NCI-H2081 (cell line): ENCODE measurements at places on chromosomes 7 and 10.

- no peak for DNase-seq
These were observed 431.9 kb downstream of the TNS3 start for GRCh38 chr7:47149971-47150370.

DNA sequence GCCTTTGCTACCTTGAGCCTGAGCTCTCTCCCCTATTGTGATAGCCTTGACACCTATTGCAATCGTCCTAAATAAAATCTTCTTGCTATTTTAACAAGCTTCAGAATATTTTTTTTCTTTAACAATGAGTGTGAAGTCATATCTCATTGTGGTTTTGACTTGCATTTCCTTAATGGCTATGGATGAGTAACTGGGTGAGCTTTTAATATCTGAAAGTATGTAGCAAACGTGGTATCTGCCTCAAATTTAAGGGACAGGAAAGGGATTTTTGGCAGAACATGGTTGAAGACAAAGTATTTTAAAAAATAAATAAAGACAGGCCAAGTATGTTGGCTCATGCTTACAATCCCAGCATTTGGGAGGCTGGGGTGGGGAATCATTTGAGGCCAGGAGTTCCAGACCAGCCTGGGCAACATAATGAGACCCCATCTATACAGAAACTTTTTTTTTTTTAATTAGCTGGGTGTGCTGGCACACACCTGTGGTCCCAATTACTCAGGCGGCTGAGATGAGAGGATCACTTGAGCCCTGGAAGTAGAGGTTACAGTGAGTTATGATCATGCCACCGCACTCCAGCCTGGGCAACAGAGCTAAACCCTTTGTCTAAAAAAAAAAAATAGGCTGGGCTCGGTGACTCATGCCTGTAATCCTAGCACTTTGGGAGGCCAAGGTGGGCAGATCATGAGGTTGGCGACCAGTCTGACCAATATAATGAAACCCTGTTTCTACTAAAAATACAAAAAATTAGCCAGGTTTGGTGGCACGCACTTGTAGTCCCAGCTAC, 319.3 kb upstream of the NRP1 start:
- no peak for DNase-seq

DNA sequence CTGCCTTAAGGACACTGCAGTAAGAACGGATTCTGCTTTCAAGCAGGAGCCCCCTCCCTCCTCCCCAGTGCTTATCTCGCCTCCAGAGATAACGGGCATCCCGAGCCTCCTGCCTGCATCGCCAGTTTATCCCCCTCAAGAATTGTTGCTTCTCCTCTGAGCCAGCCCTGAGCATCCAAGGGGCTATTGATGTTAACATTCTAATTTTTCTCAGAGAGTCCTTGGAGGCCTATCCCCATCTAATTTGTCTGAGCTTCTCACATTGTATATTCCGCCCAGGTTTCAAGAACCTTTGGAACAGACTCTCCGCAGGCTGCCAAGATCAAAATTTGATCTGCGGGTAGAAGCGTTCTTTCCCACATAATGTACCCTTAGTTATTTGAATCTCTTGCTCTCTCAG, 180.0 kb downstream of the GFRA1 start:
- DNase-seq, result no peak

DNA sequence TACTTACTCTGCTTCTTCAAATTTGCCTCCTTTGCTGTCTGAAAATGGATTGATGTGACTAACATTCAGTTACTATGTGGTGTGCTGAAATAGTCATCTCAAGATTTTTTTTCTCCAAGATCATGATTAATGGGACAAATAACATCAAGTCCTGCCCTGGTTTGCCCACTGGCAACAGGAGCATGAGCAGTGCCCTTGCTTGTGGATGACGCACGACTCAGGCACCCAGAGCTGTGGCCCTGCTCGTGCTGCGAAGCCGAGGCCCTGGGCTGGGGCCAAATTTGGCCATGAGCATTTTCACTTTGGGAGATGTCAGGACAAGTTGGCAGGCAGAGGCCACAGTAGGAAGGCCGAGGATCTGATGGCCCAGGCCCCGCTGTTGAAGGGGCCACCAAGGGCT, 239.8 kb upstream of the IGFBP3 start:
- DNase-seq, result no peak

GRCh38 chr7:113086431-113086888, at the start of gene GPR85:
GPR85 (minus strand) TSS chr7:113086827; CDS start chr7:113084721, 2,106 bp downstream.
- DNase-seq, result peak; percentile 86

DNA sequence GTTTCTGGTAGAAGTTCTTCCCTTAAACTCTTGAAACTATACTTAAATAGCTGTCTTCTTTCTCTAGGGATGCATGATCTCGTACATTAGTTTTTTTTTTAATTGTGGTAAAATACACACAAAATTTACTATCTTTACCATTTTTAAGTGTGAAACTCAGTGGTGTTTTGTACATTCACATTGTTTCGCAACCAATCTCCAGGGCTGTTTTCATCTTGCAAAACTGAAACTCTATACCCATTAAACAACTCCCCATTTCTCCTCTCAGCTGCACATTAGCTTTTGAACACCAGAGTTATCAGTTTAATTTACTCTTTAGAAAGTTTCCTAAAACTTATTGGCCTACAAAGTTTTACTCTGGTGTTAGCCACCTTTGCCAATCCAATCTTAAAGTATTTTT, 45.5 kb upstream of the PRKAR2B start:
- DNase-seq, result no peak

GRCh38 chr7:39588416-39588815, 22.2 kb downstream of the YAE1 start:
- DNase-seq, result no peak

DNA sequence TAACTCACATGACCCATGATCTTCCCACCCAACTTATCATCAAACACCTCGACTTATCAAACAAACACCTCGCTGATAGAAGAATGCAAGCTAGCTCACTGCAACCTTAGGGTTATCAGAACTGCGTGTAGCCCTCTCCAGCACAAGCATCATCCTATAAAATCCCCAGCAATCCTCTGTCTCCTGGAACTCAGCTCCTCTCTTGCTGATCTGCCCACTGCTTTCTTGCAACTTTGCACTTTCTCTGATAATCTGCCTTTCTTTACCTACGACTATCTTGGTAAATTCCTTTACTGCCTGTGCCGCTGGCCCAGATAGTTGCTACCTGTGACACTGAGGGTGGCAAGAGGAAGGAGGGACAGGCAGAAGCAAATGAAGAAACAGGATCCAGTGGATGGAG, 210.9 kb downstream of the ACTR3B start:
- DNase-seq, result no peak

GRCh38 chr7:23422909-23423308, 47.4 kb downstream of the IGF2BP3 start:
- no peak for DNase-seq

- peak; percentile 35 for DNase-seq
These were observed 39.5 kb downstream of the NT5C2 start for GRCh38 chr10:103153302-103154197.

- no peak for DNase-seq
These were observed 22.7 kb upstream of the AGFG2 start for GRCh38 chr7:100516135-100516812.

GRCh38 chr10:9851808-9852207, 1165.9 kb upstream of the CELF2 start:
- DNase-seq, result no peak

- DNase-seq, result no peak
These were observed 53.4 kb upstream of the GDF10 start for GRCh38 chr10:47246406-47247147.

GRCh38 chr7:50632561-50633413, 67.6 kb upstream of the DDC start:
- DNase-seq, result peak; percentile 69

DNA sequence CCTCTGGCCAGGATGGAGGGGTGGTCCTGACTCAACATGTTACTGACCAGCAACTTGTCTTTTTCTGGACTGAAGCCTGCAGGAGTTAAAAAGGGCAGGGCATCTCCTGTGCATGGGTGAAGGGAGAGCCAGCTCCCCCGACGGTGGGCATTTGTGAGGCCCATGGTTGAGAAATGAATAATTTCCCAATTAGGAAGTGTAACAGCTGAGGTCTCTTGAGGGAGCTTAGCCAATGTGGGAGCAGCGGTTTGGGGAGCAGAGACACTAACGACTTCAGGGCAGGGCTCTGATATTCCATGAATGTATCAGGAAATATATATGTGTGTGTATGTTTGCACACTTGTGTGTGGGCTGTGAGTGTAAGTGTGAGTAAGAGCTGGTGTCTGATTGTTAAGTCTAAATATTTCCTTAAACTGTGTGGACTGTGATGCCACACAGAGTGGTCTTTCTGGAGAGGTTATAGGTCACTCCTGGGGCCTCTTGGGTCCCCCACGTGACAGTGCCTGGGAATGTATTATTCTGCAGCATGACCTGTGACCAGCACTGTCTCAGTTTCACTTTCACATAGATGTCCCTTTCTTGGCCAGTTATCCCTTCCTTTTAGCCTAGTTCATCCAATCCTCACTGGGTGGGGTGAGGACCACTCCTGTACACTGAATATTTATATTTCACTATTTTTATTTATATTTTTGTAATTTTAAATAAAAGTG, 6.0 kb downstream of the PLAU start:
- no peak for DNase-seq

DNA sequence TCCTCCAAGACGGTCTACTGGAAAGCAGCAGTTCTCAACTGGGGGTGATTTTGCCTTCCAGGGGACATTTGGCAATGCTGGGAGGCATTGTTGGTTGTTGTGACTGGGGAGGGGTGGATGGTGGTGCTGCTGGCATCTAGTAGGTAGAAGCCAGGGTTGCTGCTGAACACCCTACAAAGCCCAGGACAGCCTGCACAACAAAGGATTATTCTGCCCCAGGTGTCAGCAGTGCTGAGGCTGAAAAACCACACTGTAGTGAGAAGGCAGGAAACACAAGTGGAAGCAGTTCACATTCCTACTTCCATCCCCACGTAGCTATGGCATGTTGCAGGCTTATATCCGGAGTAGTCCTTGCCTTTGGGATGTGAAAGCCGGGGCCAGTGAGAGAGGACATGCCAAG, 86.9 kb downstream of the AOAH start:
- no peak for DNase-seq

- DNase-seq, result no peak
These were observed 94.9 kb downstream of the PRLHR start for GRCh38 chr10:118500477-118501104.

DNA sequence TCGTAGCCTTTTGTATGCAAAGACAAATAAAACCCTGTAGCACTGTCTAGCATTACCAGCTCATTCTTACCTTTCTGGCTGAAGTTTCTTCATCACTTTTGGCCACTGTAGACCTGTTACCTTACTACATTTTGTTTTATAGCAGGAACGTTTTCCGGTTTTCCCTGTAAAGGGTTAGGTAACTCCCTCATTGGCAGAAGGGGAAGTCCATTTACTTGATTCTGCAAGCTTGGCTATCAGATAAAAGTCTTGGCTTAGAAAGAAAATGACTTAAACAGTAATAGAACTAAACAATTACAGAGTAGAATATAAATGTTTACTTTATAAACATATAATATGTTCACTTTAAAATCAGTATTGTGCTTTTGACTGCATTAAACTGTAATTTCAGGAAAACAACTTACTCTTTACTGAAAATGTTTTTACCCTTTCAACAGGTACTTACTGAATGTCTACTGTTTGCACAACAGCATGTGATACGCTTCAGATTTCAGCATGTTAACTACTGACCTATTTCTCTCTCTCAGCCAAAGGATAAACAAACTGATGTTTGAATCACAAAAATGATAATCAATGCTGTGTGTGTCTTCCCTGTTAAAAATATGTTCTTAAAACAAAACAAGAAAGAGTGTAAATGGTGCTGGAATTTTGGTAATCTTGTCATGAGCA, 67.1 kb downstream of the OTUD1 start:
- no peak for DNase-seq

- DNase-seq, result no peak
These were observed 14.0 kb downstream of the SLC29A4 start for GRCh38 chr7:5296611-5297226.

- no peak for DNase-seq
These were observed 442.6 kb upstream of the IGFBP3 start for GRCh38 chr7:46363688-46364087.

GRCh38 chr10:69860271-69860670, 58.6 kb downstream of the COL13A1 start:
- no peak for DNase-seq

- peak; percentile 32 for DNase-seq
These were observed 10.5 kb downstream of the SKAP2 start for GRCh38 chr7:26853788-26854393.

DNA sequence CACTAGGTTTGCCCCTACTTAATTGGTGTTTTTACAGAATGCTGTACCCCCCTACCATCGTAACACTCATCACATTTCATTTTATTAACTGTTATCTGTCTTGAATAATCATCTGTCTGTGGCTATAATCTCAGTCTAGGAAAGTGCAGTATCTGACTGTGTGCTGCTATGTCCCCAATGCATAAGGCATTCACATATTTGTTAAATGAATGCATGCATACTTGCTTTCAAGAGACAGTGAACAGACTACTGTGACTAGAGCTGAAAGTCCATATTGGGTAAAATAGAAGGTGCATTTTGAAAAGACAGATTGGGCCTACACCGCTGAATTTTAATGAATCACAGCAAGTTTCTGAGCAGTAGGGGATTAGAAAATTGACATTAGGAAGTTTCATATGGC, 112.3 kb downstream of the ARHGAP12 start:
- no peak for DNase-seq

- DNase-seq, result no peak
These were observed 4.5 kb upstream of the ZKSCAN1 start for GRCh38 chr7:100010901-100011300.

GRCh38 chr7:1852517-1853430, 182.7 kb downstream of the ELFN1 start:
- DNase-seq, result no peak

DNA sequence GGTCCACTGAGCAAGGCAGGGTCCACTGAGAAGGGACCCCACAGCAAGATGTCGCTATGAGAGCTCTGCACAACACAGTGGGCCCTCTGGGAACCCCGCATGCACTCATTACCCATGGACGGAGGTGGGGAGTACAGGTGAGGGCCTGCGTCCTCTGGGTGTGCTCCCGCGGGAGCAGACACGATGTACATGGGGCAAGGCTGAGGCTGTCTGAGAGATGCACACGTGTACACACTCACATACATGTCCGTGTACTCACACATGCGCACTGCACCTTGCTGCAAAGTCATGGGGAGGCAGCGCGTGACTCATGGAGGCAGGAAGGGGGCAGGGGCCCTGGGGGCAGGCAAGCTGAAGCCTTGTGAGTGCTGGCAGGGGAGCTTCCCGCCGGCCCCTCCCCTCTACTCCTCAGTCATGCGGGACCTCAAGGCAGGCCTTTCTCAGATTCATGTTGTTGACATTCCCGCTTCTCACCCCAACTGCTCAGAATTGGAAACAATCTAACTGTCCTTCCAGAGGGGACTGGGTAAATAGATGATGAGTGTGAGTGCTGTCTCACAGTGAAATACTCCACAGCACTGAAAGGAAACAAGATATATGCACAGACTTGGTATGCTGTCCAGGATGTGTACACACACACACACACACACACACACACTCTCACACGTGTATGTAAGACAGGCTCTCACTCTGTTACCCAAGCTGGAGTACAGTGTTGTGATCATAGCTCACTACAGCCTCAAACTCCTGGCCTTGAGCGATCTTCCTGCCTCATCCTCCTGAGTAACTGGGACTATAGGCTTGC, 40.0 kb downstream of the GOLGA7B start:
- DNase-seq, result no peak

- DNase-seq, result no peak
These were observed 40.3 kb upstream of the EFCAB10 start for GRCh38 chr7:105621617-105622016.
